ENCODE measurements at places on chromosomes 6 and 20.

- DNase-seq: no peak
Observed at GRCh38 chr6:45075246-45075645, 252.9 kb upstream of the RUNX2 start.

GRCh38 chr20:50690650-50691572, at the start of gene RIPOR3:
Gene RIPOR3 (minus strand): TSS chr20:50691542. CDS start chr20:50691128, 414 bp downstream.
- peak; percentile 47 for DNase-seq

GRCh38 chr6:39140556-39141167, 25.7 kb upstream of the SAYSD1 start:
- no peak for DNase-seq

DNA sequence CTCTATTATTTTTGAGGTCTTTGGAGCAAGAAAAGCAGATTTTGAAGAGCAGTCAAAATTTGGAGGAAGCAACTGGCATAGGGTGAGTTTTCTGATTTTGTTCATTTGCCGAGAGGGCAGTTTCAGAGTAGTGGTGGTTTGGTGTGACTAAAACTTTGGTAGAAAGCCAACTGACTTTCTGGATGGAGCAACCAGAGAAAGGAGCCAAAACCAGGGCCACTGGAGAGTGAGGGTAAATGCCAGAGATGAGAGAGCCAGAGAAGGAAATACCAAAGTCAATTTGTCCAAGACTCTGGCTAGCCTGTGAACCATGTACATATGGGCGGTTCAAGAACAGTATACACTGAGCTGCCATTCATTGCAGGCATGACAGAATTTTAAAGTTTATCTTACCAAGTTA, 40.5 kb upstream of the ZBTB24 start:
- DNase-seq: no peak

DNA sequence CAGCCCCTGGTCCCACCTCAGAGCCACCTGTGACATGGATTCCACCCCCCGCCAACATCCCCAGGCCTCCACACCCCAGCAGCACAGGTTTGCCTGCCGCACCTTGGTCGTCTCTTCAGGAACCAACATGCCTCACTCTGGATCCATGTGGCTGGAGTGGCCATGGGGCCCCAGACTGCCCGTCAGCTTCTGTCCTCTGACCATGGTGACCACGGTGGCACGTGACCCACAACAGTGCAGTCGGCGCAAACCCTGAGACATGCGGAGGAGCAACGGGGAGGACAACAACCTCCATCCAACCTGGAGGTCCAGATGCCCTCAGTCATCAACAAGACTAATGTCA, 85.6 kb downstream of the ANKRD60 start:
- no peak for DNase-seq

DNA sequence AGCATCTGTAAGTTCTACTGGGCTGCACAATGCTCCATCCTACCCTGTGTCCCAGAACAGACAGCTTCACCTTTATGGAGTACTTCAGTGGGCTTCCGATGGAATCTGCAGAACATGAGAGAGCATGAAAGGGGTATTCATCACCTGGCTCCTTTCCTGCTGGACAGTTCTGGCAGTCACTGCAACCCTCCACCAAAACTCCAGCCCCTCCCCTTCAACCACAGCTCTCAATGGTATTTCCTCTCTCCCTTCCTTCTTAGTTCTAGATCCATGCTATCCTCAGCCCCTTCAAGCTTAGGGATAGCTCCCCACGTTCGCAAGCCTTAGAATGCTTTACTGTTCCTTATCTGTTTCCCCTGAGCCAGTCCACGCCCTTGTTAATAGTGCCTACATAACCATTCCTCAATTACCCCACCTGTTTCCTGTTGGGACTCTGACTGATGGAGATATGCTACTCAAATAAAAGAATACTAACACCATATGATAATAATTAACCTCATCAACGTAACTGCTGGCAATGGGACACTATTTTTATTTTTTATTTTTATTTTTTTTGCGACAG, 26.8 kb downstream of the TRAM2 start:
- DNase-seq: no peak

GRCh38 chr6:98957450-98957849, 9.7 kb upstream of the FBXL4 start:
- DNase-seq: peak; percentile 13

DNA sequence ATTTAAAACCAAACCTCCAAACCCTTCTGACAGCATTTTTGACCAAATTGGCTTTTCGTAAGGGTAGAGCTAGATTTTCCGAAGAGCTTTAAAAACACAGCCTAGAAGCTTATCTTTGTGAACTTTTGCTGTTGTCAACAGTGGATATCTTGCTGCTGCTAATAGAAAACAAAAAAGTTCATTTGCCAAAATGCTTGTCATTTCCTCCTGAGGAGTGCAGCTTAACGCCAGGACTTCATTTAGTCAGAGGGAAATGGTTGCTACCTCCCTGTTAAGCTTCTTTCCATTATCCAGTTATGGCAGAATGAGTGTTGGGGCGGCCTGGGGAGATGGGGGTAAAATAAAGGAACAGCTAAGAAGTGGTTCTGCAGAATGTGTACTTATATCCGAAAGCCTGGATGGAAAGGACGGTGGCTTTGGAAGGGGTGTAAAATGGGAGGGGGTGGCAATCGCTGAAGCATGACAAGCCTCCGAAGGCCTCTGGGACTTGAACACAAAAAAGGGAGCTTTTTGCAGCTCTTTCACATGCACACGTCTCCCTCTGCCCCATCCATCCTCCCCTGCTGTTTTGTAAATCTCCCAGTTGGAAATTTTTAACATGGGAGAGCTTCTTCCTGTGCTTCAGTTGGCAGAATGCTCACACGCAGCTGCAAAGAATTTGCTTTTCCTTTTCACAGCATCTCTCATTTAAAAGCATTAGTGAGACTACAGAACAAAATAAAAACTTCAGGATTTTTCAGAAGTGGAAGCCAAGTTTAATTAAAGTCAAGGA, 22.5 kb downstream of the JARID2 start:
- no peak for DNase-seq

GRCh38 chr20:32796981-32797451, 22.7 kb upstream of the MAPRE1 start:
- DNase-seq: no peak

DNA sequence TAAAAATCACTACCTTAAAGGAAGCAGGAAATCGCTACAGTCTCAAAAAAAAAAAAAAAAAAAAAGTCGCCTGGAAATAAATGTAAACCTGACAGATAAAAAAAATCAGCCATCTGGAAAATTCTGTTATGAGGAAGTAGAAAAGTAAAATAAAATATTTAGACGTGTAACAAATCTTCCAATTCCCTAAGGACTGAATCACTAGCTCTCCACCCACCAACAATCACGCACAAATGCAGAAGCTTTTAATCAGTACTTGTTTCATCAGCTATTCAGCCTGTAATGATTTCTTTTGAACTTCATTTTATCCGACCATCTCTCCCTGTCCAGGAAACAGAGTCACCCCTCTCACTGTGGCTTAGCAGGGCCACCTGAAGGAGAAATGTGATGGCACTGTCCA, 59.0 kb downstream of the SLC23A2 start:
- DNase-seq: no peak

DNA sequence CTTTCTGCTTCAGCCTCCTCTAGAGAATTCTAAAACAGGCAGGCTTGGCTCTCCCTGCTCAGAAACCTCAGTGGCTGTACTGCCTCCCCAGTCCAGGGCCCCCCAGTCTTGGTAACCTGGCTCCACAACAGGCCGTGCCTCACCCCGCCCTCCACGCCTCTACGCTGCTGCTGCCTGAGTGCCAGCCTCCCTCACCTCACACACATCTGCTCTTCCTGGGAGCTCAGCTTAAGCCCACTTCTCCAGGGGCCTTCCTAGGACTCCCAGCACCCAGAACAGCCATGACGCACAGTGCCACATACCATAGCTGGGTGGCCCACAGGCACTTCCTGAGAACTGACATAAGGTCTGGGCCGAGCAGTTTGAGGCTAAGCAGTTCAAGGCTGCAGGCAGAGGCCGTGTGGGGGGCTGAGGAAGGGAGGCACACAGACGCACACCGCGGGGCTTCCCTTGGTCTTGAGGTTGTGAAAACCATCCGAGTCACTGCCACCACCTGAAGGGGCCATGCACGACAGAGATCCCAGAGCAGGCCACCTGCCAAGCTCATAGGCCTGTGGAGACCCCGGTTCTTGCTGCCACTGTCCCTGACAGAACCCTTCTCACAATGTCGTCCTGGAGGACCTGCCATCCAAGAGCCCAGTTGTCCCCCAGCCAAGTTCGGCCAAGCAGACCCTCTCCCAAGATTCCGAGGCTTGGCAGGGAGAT, 42.6 kb downstream of the DSTN start:
- no peak for DNase-seq

DNA sequence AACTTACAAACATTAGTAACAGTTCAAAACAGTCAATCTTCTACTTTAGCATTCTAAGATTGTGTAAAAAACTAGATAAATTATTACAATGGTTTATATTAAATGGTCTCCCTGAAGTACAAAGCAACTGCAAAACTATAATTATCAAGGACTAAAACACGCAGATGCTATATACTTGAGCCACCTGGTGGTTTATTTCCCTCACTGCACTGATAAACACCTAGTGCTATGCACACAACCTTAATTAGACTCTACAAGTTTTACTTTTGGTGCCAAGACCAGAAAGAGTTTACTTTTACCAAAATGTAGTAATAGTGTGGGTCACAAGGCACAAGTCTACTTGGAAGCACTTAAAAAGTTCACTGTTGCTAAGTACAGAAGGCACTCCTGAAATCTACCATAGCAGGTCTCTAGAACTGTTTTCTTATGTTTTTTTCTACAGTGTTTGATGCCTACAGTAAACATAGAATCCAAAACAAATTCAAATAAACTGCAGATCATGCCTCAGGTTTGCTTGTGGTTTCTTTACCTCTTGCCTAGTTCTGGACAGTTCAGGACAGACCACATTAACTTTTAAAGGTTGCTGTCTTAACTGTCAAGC, 49.2 kb downstream of the GMDS start:
- peak; percentile 42 for DNase-seq

DNA sequence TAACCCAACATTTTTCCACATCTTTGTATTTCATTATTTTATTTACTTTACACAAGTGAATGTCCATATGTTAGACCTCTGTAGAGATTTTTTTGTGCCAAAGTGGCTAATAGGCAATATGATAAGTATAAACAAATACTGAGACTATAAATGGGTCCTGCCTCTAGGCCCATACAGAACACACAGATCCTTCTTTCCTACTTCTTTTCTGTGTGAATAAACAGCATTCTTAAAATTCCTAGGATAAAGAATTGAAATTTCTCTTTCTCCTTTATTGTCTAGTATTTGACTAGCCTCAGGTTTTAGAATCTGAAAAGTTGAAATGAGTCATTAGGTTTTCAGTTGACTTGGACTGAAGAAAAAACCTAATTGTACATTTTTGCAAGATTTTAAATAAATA, 46.3 kb upstream of the HS3ST5 start:
- DNase-seq: no peak

DNA sequence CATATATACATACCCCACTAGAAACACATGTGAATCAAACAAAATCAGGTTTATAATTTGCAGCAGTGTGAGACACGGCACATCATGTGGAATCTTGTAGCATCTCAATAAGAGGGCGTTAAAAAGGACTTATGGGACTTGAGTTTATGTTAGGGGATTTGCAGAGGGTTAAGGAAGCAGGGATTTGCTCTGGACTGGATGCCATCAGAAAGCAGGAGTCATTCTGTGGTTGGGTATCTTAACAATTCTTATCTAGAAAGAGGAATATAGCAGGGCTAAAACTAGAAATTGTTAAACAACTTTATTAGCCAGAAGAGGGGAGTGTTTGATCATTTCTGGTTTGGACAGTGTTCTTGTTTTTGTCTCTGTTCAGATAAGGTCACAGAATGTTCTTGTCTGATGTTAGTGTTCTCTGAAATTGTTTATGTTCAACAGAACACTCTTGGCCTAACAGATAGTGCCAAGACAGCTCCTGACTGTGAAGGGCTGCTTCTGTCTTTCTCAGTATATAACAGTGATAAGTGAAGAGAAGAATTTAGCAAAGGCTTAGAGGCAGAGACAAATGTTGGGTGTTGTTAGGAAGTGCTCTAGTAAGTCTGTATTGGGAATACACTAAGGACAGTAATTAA, 39.2 kb downstream of the LIN28B start:
- no peak for DNase-seq

- no peak for DNase-seq
Observed at GRCh38 chr6:1620504-1621069, 10.9 kb downstream of the FOXC1 start.

GRCh38 chr20:58646703-58647102, 4.4 kb upstream of the STX16 start:
- DNase-seq: no peak

DNA sequence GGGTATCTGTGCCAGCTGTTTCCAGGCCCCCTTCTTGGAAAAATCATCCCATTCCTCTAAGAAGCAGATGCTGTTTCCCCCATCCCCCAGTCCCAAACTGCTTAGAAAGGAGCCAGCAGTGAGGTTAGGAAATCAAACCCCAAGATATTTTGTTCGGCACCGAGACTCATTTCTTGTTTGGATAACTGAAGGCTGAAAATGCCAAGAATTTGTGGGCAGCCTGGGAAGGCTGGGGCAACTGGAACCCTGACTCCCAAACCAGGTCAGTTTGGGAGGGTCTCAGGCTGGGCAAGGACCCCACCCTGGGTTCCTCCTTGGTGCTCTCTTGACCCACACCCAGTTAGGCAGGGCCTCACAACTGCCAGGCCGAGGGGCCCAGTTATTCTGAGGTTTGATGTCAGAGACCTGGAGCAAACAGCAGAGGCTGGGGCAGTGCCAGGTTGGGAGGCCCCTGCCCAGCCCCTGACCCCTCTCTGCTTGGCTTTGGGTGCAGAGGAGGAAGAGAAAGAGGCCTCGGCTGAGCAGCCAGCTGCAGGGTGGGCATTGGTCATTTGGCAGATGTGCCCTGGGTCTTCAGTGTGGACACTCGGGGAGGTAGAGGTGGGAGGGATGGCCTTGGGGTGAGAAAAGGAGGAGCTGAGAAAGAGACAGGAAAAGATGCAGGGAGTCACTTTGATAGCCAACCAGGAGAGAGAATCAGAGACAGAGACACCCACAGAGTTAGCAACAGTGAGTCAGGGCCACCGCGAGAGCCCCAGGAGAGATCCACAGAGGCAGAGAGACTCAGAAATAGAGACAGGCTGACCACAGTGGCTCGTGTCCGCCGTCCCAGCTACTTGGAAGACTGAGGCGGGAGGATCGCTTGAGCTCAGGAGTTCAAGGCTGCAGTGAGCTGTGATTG, 5.0 kb downstream of the ANGPT4 start:
- DNase-seq: no peak

- DNase-seq: no peak
Observed at GRCh38 chr6:48087448-48087847, 23.5 kb downstream of the PTCHD4 start.

DNA sequence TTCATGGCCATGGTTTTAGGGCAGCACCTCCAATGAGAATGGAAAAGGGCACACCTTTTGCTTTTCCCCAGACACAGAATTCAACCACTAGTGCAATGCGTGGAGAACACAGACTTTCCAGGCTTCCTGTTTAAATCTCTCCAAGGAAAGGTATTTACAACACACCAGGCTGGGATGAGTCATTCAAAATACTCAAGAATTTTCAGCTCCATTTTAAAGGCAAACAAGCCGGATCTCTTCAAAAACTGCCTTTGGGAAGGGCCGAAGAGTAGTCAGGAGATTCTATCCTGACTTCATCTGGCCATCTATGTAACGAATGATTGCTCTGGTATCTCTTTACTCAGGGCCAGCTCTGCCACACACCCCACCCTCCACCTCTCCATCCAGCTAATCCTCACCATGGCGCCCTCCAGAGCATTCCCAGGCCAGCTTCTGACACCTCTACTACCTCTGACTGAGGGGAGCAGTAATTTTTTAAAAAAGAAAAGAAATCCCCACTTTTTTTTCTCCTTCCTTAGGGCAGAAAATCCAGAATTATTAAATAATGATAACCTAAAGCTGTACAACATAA, 254.6 kb downstream of the LY86 start:
- no peak for DNase-seq

GRCh38 chr20:48384147-48384818, 443.5 kb downstream of the PREX1 start:
- DNase-seq: peak; percentile 52

All from BE2C (cell line).